Left kidney (tissue), 8 donors: ENCODE measurements at places on chromosomes 12 and 14. TPM values are rescaled to one million over a fixed set of nuclear protein-coding genes. Genes with fewer than 3 reads are reported as not detected.

- no peak for DNase-seq
These were observed 88.1 kb downstream of the PPP2R5E start for GRCh38 chr14:63454863-63455622.

DNA sequence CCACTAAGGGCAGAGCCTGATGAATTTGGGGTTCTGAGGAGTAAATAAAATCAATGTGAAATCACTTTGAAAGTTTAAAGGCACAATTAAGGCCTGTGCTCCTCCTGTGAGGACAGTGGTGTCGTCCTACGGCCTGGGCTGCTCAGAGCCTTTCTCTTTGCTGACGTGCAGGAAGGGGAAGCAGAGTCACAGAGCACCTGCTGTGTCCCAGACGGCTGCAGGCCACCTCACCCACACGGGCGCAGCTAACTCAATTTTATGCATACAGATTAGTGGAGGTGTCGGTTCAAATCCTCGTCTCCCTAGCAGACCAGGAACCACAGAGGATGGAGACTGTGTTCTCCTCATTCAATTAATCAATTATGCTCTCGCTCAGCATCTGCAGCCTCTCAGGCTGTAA, 11.4 kb upstream of the DLK1 start:
- DNase-seq: no peak

- DNase-seq: no peak
These were observed 177.1 kb upstream of the SLC38A2 start for GRCh38 chr12:46549527-46550265.

- no peak for DNase-seq
These were observed 2.1 kb upstream of the CD9 start for GRCh38 chr12:6198051-6198450.

DNA sequence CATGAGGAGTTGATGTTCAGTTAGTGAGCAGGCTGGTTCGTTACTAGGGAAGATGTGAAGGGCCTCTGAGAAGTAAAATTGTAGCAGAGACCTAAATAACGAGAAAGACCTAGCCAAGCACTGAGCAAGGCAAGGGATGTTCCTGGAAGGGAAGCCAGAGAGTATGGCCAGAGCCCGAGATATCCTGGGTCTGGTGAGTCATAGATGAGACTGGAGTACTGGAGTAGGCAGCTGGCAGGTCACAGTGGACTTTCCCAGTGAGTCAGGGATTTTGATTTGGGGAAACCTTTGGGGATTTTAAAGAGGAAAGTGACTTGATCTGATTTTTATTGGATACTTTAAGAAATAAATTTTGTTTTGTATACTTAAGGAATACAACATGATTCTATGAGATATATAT, 369.0 kb downstream of the DIO2 start:
- DNase-seq: no peak

- no peak for DNase-seq
These were observed 76.7 kb downstream of the PIWIL1 start for GRCh38 chr12:130414381-130414780.

- no peak for DNase-seq
These were observed 6.0 kb downstream of the ORAI1 start for GRCh38 chr12:121632069-121632970.

GRCh38 chr12:122045262-122045661, 23.6 kb downstream of the BCL7A start:
- DNase-seq: no peak

DNA sequence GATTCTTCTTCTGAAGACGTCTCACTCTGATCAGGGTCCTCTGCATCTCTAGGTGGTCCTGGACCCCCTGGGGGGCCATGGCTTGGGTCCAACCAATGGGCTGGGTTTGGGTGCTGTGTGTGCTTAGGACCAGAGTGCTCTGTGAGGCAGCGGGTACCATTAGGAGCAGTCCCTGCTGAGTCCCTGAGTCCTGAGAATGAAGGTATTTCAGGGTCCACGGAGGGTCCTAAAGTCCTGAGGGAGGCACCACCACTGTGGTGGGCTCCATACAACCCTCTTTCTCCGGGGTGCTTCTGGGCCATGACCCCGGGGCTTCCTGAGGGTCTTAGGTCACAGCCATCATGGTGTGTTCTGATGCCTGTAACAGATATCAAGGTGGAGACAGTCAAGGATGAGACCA, 1.0 kb downstream of the DNAJC14 start:
- no peak for DNase-seq

DNA sequence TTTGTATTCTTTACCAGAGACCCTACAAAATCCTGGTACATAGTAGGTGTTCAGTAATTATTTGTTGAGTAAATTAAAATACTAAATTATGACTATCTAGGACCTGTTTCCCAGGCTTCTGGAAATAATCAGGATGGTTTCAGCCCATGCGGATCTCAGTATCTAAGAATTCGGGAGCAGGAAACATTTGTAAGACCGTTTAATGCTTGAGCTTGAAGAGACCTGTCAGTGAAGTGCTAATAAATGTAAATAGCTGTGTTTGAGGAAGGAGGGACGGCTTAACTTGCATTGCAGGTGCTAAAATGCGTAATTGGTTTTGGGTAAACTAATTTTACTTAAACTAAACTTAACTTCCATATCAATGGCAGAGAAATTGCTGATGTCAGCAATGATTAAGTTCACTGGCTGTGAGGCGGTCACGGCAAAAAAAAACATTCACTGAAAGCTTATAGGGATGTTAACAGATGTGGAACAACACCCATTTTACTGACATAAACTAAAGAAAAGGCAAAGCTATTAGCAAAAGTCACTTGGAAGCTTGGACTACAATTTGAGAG, 28.6 kb upstream of the AEBP2 start:
- DNase-seq: no peak

GRCh38 chr14:104393898-104394381, 185.6 kb upstream of the C14orf180 start:
- no peak for DNase-seq

DNA sequence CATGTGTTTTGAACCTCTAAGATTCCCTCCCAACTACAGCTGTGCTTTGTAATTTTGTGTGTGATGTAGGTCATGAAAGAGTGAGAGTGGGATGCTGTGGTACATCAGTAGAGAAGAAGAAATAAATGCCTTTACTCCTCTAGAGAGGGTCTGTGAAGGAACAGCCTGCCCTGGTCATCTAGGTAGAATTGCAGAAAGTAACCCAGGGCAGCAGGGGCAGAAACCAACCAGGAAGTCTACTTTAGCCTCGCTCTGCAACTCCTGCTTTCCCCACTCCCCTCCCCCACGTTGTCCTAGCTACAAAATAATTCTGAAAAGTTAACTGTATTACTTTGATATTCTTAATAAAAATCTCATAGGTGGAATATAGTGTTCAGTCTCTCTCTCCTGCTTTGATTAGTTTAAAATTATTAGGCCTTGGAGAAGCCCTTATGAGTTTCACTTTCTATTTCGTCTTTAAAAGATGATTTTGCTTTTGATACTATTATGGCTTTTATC, 7.5 kb downstream of the TBK1 start:
- DNase-seq: no peak

SLC38A4 gene
- polyA plus RNA-seq: 27.1 TPM

RGS6 gene
- 1.00 TPM for polyA plus RNA-seq

RASSF9 gene
- polyA plus RNA-seq: 16.8 TPM

DLGAP5 gene
- polyA plus RNA-seq: 49.9 TPM

ADGRD1 gene
- 13.7 TPM for polyA plus RNA-seq

NID2 gene
- polyA plus RNA-seq: 109 TPM

SLC16A7 gene
- 6.6 TPM for polyA plus RNA-seq

ITPR2 gene
- 16.5 TPM for polyA plus RNA-seq

KLHDC1 gene
- 7.5 TPM for polyA plus RNA-seq

TSPAN11 gene
- 5.3 TPM for polyA plus RNA-seq

SCNN1A gene
- polyA plus RNA-seq: 80.1 TPM

KLRC2 gene
- not detected for polyA plus RNA-seq
